ENCODE measurements at places on chromosomes 5 and 9.

DNA sequence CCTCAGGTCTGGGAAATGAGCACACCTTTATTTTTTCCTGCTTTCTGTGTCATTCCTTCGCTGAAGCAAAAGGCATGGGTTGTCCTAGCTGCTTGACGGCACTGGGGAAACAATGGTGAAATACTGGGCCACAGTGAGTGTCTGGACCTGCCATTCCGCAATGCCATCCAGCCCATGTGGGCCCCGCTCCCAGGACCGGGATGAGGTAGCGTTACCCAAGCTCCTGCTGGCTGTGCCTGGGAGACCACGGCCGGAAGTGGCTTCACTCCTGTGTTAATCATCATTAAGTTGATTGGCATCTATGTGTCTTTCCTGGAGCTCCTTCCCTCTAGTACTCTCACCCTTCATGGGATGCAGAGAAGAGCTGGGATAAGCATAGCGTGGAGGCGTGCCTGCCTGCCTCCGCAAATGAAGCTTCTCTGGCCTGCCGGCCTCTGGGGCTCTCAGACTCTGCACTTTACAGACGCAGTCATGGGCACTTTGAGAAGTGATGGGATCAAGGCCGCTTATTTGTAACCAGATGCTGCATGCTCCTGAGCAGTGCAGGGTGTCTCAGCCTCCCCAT lies 16.5 kb upstream of the SMIM32 start:
- no peak for DNase-seq

- DNase-seq = no peak
Observed at GRCh38 chr9:90773617-90774016, 28.0 kb upstream of the SYK start.

DNA sequence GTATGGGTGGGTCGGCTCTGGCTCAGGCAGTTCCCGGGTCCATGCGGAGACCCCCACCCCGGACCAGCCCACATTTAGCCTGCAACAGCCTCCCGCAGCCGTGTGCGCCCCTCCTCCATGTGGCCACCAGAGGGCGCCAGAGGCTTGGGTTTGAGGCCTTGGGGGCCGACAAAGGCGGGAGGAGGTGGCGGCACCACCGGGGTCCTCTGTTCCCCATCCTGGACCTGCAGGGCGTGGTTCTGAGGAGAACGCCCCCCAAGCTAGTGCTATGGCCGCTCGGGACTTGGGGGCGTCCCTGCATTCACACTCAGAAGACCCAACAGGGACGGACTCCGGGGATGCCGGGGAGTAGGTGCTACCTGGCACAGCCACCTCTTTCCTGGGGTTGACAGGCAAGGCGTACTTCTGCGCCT lies 16.5 kb downstream of the ASS1 start:
- no peak for DNase-seq

DNA sequence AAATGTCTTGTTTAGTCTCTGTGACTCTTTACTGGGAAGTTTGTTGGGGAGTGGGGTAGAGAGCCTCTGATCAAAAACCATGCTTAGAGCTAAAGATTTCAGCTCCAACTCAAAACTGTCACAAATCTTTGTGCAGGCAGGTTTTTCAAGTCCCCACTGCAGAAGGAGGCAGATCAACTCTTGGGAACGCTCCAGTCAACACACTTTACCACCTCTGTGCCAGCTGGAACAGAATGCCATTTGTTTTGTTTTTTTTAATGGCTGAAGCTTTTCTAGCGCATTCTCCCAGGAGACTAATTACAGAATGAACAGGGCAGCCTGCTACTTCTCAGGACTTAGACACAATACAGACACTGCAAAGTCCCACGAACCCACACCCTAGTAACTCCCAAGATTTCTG lies 17.9 kb upstream of the LHX6 start:
- DNase-seq = no peak

DNA sequence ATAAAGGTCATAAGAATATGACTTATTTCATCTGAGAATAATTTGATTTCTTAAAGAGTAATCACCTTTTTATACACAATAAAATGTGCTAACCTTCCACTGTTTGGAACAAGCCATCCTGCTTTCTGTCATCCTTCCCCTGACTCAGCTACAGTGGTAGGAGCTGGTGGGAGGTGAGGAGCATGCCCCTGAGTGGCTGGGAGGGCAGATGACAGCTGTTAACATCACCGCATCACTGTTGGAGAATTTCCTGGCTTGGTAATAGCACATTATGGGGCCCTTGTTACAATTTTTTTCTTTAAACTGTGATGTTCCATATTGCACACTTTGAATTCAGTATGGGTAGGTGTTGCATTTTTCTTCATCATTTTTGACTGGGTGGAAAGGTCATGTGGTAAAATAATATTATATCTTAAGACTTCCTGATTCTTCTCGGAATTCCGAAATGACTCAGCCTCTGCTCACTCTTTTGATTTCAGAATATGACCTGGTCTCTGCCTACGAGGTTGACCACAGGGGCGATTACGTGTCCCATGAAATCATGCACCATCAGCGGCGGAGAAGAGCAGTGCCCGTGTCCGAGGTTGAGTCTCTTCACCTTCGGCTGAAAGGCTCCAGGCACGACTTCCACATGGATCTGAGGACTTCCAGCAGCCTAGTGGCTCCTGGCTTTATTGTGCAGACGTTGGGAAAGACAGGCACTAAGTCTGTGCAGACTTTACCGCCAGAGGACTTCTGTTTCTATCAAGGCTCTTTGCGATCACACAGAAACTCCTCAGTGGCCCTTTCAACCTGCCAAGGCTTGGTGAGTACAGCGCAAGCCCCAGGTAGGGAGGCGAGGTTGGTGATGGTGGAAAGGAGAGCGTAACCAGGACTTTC lies 5.8 kb downstream of the ADAMTS16 start:
- no peak for DNase-seq

DNA sequence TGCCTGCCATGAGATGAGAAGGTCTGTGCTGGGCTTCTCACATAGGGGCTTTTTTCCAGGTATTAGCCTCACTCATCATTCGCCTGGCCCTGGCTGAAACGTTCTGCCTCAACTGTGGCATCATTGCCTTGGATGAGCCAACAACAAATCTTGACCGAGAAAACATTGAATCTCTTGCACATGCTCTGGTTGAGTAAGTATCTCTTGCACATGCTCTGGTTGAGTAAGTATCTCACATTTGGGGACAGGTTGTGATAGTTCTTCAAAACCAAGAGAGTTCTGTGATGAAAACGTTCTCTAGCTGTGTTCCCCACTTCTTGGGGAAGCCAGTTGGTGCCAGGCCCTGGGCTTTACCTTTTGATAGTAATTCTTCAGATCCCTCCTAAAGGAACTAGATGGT lies 17.4 kb upstream of the IL13 start:
- no peak for DNase-seq

DNA sequence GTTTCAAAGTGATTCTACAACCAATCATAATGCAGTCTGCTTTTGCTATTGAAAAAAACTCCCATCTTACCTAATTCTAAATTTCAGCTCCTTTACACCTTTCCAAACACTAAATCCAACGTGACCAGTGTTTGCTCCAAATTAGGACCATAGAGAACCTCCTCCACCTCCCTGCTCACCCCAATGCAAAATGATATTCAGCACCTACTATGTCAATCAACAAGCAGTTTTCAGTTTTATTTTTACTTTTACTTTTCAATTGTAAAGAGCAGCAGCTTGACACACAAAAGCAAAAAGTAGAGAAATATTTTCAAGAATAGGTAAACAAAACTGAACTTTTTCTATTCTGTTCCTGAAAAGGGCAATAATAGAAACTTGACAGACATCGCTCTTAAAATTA lies 3.4 kb downstream of the FAM13B start:
- no peak for DNase-seq

GRCh38 chr9:137130176-137130755 lies 8.7 kb upstream of the GRIN1 start:
- no peak for DNase-seq

DNA sequence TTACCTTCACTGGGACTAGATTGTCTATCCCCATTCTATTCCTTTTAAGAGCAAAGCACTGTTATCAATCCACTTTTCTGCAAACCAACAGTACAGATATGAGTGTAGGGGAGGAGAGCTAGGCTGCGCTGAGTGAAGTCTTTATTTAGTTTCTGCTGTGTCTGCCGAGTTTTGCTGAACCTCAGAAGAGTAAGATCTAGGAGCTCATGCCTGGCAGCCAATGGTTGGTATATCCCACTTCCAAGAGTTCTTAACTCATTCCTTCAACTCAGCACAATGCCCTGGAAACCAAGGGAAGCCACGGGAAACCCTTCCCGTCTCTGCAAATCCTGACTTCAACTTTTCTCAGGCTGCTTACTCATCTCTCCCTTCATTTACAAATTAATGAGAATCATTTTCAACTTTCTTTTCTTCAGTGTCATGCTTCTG lies 58.0 kb upstream of the JAK2 start:
- DNase-seq = no peak

GRCh38 chr5:127785098-127785927 lies 82.1 kb downstream of the CCDC192 start:
- DNase-seq = no peak

DNA sequence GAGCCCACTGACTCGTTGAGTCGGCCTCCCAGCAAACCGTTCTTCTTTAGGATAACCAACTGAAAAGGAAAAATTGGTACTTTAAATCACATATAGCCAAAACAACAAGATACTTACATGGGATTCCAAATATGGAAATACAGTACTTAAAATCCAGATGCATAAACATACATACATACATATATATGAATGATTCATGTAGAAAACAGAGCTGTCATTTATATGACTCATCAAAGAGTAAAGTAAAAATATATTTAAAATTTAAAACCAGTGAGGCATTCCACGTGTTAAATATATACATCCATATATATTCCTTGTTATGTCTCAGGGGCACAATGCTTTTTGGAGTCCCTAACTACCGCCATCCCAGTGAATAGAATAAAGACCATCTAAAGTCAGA lies 36.7 kb downstream of the DMGDH start:
- DNase-seq = no peak

All from ureter (tissue), 1 donor.